Panc1 (cell line): ENCODE measurements at places on chromosomes 7 and 10. TPM values are rescaled to one million over a fixed set of nuclear protein-coding genes. Genes with fewer than 3 reads are reported as not detected.

Gene CFTR
- total RNA-seq, result 0.31 TPM

Gene CYP3A7
- not detected for total RNA-seq

Gene TDRD1
- total RNA-seq, result not detected

Gene SLC16A12
- total RNA-seq, result not detected

Gene IMMP2L
- total RNA-seq, result 8.8 TPM

Gene ELMO1
- 0.80 TPM for total RNA-seq

Gene LRRC18
- not detected for total RNA-seq

Gene GNGT1
- total RNA-seq, result not detected

Gene HMX3
- total RNA-seq, result 15.2 TPM

Gene CCDC186
- total RNA-seq, result 14.4 TPM

- no peak for DNase-seq
- H3K27ac ChIP-seq, result no peak overlapping the region
- no peak overlapping the region for H3K4me3 ChIP-seq
- H3K36me3 ChIP-seq, result no peaks in the 10 kb centered on the region
- H3K4me1 ChIP-seq, result no peaks in the 10 kb centered on the region; the same call in none of the 2 replicates
These were observed 81.0 kb downstream of the SAMD9 start for GRCh38 chr7:93036807-93037206.

GRCh38 chr10:13092291-13093102 is 7.5 kb upstream of the OPTN start:
- no peaks in the 10 kb centered on the region for H3K36me3 ChIP-seq
- H3K4me1 ChIP-seq, result no peaks in the 10 kb centered on the region
- DNase-seq, result no peak
- no peak overlapping the region for H3K4me3 ChIP-seq
- no peaks in the 10 kb centered on the region for H3K27me3 ChIP-seq
- no peak overlapping the region for H3K27ac ChIP-seq

DNA sequence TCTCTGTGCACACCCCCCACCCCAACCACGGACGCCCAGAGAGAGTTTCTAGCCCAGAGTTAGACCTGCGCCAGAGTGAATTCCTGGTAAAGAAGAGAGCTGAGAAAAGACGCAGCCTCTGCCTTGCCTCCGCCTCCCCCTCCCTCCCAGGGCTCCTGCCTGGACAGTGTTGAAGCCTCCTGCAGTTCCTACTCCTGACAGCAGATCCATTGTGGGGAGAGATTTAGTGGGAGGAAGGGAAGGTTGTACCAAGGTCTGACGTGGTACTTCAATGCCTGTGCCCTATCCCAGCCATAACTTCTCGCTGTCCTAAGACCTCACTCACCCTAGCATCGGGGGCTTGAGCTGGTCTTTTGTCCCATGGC is 952 bp downstream of the SRRM3 start:
- H3K27ac ChIP-seq, result no peak overlapping the region
- no peaks in the 10 kb centered on the region for H3K36me3 ChIP-seq
- H3K27me3 ChIP-seq, result peaks cover 4% of the 10 kb centered on the region; the same call in 1 of the 2 replicates
- H3K4me1 ChIP-seq, result no peaks in the 10 kb centered on the region

GRCh38 chr7:80977751-80978150 is 58.9 kb upstream of the SEMA3C start:
- H3K27ac ChIP-seq, result no peak overlapping the region; the same call in 1 of the 2 replicates
- no peak overlapping the region for H3K4me3 ChIP-seq
- no peaks in the 10 kb centered on the region for H3K27me3 ChIP-seq
- DNase-seq, result no peak

DNA sequence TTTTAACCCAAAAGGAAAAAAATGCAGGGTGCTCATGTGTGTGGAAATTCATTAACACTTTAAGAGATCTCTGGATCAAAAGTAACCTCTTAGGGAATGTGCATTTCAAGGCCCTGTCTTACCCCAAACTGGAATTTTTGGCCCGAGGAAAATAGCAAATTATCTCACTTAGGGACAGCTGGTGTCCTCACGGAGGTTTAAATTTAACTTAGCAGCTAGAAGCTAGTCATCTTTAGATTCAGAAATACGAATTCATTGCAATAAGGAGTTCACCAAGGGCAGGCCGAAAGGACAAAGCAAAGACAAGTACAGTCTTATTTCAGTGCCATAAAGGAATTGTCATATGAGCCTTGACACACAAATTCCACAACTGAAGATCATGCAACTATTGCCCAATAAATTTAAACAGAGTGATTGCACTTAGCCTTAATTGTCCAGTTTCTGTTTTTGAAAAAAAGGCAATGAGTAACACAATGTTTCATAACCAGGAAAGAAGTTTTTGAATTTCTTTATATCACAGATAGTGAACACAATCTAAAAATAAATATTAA is 22.4 kb upstream of the SEMA3C start:
- peak overlapping the region; percentile 98 for H3K27ac ChIP-seq
- H3K36me3 ChIP-seq, result no peaks in the 10 kb centered on the region
- H3K4me1 ChIP-seq, result peaks cover 38% of the 10 kb centered on the region
- DNase-seq, result peak; percentile 92
- H3K27me3 ChIP-seq, result no peaks in the 10 kb centered on the region
- H3K4me3 ChIP-seq, result no peak overlapping the region

- no peak for DNase-seq
- H3K4me1 ChIP-seq, result peaks cover 9% of the 10 kb centered on the region
- no peaks in the 10 kb centered on the region for H3K27me3 ChIP-seq
These were observed 45.2 kb downstream of the NSUN6 start for GRCh38 chr10:18606051-18606695.

GRCh38 chr7:18541181-18541870 is 45.8 kb downstream of the HDAC9 start:
- no peaks in the 10 kb centered on the region for H3K27me3 ChIP-seq
- peak overlapping the region; percentile 82 for H3K27ac ChIP-seq
- peaks cover 18% of the 10 kb centered on the region for H3K4me1 ChIP-seq

DNA sequence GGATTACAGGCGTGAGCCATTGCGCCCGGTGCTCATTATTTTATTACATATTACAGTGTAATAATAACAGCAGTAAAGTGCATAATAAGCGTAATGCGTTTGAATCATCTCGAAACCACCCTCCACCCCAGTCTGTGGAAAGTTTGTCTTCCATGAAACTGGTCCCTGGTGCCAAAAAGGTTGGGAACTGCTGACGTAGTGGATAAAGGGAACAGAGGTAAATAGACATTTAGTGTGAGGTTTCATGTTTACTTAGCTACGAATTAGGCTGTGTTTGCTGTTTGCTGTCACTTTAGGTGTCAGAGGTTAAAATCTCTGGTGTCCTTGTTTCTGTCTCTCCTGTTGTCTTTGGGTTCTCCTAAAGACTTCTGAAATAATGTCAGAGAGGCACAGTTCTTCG is 60.3 kb upstream of the SLC39A12 start:
- no peaks in the 10 kb centered on the region for H3K36me3 ChIP-seq
- H3K27me3 ChIP-seq, result no peaks in the 10 kb centered on the region
- no peak overlapping the region for H3K27ac ChIP-seq

- no peak overlapping the region for H3K4me3 ChIP-seq
- H3K36me3 ChIP-seq, result no peaks in the 10 kb centered on the region
- H3K27ac ChIP-seq, result peak overlapping the region; percentile 60; the same call in 1 of the 2 replicates
- DNase-seq, result peak; percentile 35
- peaks cover 10% of the 10 kb centered on the region for H3K4me1 ChIP-seq
These were observed 145.1 kb upstream of the TMEM106B start for GRCh38 chr7:12066004-12066403.

GRCh38 chr7:44979481-44980392 is 922 bp upstream of the MYO1G start:
- H3K27me3 ChIP-seq, result no peaks in the 10 kb centered on the region
- H3K4me1 ChIP-seq, result peaks cover 19% of the 10 kb centered on the region
- peaks cover 22% of the 10 kb centered on the region for H3K36me3 ChIP-seq
- H3K4me3 ChIP-seq, result no peak overlapping the region
- H3K27ac ChIP-seq, result no peak overlapping the region
- no peak for DNase-seq

DNA sequence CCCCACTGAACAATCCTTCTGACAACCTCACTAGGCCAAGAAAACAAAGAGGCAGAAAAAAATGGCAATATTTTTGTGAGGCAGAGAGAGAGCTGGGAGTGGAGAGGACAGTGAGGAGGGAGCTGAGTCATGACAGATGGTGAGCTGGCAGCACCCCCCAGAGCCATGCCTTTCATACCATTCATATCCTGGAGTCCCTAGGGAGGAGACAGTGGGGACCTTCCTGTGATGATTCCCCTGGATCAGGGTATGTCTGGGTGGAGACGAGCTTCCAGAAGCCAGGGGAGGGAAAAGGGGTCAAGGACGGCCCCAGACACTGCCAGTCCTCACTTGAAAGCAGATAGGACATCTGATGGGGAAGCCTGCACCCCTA is 160.5 kb downstream of the ADAM12 start:
- H3K4me3 ChIP-seq, result no peak overlapping the region
- H3K27ac ChIP-seq, result no peak overlapping the region
- no peaks in the 10 kb centered on the region for H3K36me3 ChIP-seq
- DNase-seq, result no peak

DNA sequence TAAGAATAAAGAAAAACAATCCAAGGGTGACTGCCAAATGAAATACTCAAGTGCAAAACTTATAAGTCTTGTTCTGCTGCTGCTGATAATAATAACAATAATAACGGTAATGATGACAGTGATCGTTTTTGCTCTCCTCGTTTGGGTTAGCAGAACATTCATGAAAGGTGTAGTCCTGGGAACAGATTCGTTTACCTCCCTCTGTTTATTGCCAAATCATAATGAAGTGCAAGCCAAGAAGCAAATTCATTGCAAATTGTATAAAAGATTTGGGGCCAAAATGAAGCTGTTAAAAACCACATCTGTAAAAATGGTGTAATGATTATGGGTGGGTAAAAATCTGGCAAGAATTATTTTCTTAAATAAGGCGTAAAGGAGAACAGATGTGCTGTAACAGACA is 587.2 kb upstream of the MKI67 start:
- H3K27ac ChIP-seq, result no peak overlapping the region
- no peaks in the 10 kb centered on the region for H3K36me3 ChIP-seq
- H3K4me3 ChIP-seq, result no peak overlapping the region
- no peak for DNase-seq
- H3K4me1 ChIP-seq, result no peaks in the 10 kb centered on the region

DNA sequence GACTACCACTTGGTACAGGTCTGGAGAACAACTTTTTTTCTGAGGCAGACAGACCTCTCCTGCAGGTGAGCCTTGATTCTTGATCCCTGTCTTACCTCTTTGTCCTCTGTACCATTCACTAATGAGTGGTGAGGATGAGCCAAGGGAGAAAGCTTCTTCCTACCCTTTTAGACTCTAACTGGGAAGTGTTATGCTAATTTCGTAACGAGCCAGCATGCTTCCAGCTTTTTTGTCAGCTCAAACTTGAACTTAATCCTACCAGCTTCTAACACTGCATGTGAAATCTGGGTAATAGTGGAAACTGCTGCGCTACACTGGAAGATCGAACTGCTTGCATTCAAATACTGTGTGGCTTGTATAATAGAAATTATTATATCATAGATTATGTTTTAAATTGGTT is 87.0 kb downstream of the NEUROD6 start:
- no peaks in the 10 kb centered on the region for H3K4me1 ChIP-seq
- no peak overlapping the region for H3K27ac ChIP-seq
- peaks cover 7% of the 10 kb centered on the region for H3K27me3 ChIP-seq
- no peaks in the 10 kb centered on the region for H3K36me3 ChIP-seq
- no peak for DNase-seq

DNA sequence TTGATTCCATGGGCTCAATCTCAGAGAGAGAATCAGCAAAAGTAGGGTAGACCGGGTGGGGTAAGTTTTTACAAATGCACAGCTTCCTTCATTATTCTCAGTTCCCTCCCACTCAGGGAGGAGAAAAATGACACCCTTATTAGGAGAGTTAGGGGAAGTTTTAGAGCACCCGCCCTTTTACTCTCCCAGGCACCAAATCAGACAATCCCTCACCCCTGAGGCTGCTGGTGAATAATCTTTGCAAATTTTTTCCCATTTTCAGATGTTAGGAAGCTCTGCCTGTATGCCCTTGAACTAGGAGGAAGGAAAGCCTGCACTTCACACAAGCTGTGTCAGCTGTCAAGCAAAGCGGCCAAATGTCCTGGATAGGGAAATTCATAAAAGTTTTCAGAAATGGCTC is 834.9 kb downstream of the GRID1 start:
- no peaks in the 10 kb centered on the region for H3K4me1 ChIP-seq
- H3K36me3 ChIP-seq, result no peaks in the 10 kb centered on the region
- H3K27ac ChIP-seq, result no peak overlapping the region
- no peaks in the 10 kb centered on the region for H3K27me3 ChIP-seq

DNA sequence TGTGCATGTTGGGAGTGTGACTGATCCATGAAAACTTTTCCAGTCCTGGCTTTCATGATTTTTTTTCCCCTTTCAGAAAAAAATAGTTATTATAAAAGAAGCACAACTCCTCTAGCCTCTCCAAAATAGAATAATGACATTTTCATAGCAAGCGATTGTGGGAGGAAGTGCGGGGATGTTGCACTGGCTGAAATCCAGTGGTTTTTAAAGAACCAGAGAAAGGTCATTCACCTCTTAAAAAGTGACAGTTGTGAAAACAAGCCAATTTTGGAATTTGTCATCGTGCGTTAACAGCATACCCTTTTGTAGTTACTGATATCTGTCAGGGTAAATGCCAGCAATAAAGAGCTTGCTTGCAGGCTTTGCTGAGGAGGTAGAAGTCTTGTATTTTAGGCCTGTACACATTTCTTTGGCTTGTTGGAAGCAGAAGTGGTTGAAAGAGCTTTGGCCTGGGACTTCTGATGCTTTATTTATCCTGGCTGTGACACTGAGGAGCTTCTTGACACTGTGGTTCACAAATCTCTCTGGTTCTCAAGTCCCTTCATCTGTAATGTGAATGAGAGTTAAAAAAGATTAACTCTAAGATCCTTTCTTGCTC is 545.9 kb downstream of the REEP3 start:
- H3K27me3 ChIP-seq, result no peaks in the 10 kb centered on the region
- H3K4me1 ChIP-seq, result no peaks in the 10 kb centered on the region
- H3K36me3 ChIP-seq, result no peaks in the 10 kb centered on the region
- no peak overlapping the region for H3K27ac ChIP-seq
- H3K4me3 ChIP-seq, result no peak overlapping the region

GRCh38 chr7:71145906-71146901 is 14.3 kb downstream of the GALNT17 start:
- H3K4me1 ChIP-seq, result no peaks in the 10 kb centered on the region
- H3K36me3 ChIP-seq, result no peaks in the 10 kb centered on the region
- H3K4me3 ChIP-seq, result no peak overlapping the region
- DNase-seq, result no peak
- H3K27me3 ChIP-seq, result no peaks in the 10 kb centered on the region
- no peak overlapping the region for H3K27ac ChIP-seq

DNA sequence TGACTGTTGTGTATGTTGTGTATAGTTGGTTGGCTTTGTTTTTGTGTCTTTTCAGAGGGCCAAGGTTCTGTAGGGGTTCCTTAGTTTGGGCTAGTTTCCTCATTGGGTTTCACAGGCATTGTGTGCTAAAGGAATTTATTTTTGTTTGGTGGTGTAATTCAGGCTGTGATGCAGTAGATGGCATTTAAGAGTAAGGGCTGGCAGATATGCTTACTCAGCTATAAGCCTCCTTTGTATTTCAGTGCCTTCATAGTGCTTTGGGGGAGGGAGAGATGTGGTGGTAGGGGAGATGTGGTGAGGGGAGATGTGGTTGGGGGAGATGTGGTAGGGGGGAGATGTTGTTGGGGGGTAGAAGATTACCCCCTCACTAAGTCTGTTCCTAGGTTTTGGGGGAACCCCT is 91.7 kb downstream of the SLC25A40 start:
- H3K27ac ChIP-seq, result no peak overlapping the region
- DNase-seq, result no peak
- no peaks in the 10 kb centered on the region for H3K4me1 ChIP-seq
- H3K36me3 ChIP-seq, result no peaks in the 10 kb centered on the region
- no peak overlapping the region for H3K4me3 ChIP-seq
